Breast epithelium (tissue), 4 donors: ENCODE measurements at places on chromosomes 1 and 21. TPM values are rescaled to one million over a fixed set of nuclear protein-coding genes. Genes with fewer than 3 reads are reported as not detected.

TPTE gene
- not detected for total RNA-seq

LCE1B gene
- not detected for total RNA-seq

KCNE2 gene
- 0.66 TPM for total RNA-seq

PERM1 gene
- total RNA-seq = not detected

DNA sequence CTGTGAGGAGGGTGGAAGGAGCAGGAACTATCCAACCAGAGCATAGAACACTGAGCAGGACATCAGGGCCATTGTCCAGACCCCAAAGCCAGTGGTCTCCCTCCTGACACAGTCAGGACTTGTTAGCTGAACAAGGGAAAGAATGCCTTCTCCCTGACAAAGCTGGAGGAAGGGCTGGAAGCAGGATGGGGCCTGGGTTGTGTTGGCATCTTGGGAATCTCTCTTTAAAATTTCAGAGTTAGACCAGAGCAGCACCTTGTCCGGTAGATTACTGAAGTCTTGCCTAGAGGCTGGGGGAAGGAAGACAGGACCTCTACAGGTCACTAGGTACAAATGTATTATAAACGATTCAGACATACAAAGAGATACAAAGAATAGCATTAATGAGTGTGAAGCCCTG is 35.0 kb upstream of the ATP2B4 start:
- DNase-seq = no peak

GRCh38 chr1:228513236-228513900 is 26.2 kb downstream of the RNF187 start:
- DNase-seq = no peak

- no peak for DNase-seq
These were observed 34.0 kb upstream of the HSD17B7 start for GRCh38 chr1:162756523-162756922.

- DNase-seq = no peak
These were observed 389.2 kb downstream of the PLPP3 start for GRCh38 chr1:56189946-56190805.

DNA sequence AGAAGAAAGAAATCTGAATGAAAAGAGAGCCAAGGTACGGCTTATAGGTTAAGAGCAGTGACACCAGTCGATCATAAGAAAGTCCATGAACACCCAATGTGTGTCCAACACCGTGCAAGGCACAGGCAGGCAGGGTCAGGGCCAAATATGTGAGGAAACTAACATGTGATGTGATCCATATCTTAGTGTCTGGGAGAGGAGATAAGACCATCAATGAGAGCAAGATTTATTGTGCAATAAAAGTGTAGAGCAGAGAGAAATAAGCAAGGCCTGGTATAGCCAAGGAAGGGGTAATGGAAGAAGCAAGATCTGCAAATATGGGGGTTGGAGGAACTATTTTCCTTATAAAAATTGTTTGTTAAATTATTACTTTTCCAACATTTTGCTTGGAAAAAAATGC is 198.8 kb downstream of the CRB1 start:
- no peak for DNase-seq

DNA sequence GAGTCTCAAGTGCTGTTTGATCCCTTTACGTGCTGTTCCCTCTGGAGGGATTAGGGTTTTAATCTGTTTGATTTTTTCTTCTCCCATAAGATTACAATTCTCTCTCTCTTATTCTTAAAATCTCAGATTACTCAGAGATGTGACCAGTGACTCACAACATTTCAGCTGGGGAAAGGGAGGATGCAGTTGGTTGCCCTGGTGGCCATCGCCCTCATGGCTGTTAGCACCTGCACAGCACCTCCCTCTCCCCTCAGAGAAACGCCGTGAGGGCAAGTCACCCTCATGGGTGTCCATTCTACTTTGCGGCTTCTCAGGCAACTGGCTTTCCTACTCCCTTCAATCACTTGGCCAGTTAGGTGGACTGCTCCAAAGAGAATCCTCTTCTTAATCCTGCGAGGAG is 42.4 kb upstream of the KCNA3 start:
- DNase-seq = no peak

DNA sequence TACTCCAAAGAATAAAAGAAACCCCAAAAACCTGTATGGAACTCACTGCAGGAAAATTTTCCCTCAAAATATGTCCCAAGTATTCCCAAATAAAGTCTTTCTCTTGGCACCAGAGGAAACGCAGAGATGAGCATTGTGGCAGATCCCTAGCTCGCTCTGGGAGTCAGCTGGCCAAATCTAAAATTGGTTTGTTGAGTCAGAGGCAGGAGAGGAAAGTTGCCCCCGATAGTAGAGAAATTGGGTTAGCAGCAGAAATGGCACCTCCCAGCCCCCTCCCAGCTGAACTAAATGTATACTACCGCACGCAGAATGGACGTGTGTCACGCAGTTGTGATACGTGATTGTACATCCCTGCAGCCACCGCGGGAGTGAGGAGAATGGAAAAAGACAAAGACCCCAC is 39.9 kb upstream of the TARBP1 start:
- no peak for DNase-seq

- no peak for DNase-seq
These were observed 7.5 kb downstream of the KIF1B start for GRCh38 chr1:10217748-10218441.
